ENCODE measurements at places on chromosomes 2 and 18.

- DNase-seq, result no peak
These were observed 48.4 kb downstream of the NEMP2 start for GRCh38 chr2:190486037-190486623.

- DNase-seq, result peak; percentile 54
These were observed 12.8 kb upstream of the GBX2 start for GRCh38 chr2:236180831-236181453.

- no peak for DNase-seq
These were observed 49.4 kb downstream of the PLEKHM3 start for GRCh38 chr2:207975921-207976320.

DNA sequence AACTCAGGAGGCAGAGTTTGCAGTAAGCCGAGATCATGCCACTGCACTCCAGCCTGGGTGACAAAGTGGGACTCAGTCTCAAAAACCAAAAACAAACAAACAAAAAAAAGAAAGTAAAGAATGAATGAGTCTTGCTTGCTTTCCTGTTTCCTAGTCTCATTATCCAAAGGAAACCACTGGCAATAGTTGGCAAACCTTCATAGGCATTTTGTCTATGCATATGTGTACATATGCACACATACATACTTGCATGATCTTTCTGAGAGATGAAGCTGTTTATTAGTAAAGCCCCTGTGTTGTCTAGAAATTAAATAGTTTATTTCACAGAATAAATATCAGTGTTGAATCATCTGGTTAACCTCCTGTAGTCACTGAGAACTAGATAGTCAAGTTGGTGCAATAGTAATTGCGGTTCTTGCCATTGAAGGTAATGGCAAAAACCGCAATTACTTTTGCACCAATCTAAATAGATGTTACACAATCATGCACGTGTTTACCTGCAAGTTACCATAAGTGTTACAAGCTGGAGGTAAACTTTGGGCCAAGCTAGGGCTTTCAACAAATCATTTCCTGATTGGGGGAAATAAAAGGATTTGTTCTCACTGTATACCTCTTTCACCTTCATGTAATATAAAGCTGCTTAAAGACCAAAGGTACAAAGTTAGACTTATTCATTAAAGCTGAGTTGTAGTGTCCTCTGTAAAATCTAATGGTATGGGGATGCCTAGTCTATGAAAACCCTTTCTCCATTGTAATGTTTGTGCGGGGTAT, 24.7 kb downstream of the SLC20A1 start:
- no peak for DNase-seq

DNA sequence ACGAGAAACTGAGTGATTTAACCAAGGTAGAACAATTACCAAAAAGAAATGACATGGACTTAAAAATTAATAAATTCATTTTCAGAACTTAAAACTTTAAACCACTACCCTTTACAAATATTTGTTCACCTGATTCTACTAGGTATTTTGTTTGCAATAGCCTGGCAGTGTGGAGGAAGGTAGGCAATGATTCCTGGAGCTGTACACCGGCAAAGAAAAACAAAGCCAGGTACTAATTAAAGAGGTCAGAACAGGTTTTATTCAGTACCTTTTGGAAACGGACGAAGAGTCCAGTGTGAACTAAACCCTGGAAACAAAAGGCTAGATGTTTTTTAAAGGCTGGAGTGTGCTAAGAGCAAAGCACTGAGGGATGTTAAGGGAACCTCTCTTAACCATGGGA, 561.3 kb upstream of the FSHR start:
- DNase-seq, result no peak

DNA sequence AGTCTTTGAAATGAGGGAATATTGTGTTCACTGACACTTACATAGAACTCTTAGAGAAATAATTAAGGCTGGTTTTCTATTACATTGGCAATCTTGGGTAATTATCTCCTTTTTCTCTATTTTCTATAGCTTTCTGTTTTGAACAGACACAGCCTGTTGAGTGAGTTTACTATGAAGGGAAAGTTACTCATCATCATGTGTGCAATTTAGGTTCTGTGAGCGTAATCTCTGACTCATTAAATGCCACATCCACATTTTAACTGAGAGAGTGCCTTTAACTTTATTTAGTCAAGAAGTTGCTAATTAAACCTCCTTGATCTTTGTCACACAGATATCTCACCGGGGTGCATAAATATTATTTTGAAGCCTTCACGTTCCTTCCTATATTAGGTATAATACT, 174.0 kb upstream of the SLC8A1 start:
- no peak for DNase-seq

DNA sequence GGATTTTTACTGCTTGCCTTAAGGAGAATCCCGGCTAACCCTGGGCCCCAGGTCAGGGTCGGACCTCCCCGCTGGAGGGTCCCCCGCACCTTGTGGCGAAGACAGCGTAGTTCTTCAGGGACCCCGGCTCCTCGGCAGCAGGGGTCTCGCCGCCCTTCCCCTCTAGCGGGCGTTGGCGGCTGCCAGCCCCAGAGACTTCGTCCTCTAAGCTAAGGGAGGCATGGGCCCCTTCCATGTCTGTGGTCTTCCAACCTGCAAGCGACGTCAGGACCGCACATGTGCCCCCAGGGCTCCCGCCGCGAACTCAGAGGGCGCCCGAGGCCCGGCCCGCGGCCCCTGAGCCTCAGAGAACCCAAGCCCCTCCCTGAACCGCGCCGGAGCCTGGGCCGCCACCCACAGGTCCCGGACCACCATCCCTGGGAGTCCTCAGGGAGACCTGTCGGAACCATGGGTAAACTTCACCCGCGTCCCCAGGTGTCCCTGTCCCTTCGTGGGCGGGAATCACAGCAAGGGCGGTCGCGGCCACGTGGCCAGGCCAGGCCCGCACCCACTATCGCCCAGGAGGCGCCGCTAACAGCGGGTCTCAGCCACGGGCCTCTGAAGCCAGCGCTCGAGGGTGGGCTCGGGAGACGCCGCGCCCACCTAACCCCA, 562 bp downstream of the ANKMY1 start:
- no peak for DNase-seq

GRCh38 chr2:184534986-184535385, 63.3 kb upstream of the ZNF804A start:
- DNase-seq, result no peak

DNA sequence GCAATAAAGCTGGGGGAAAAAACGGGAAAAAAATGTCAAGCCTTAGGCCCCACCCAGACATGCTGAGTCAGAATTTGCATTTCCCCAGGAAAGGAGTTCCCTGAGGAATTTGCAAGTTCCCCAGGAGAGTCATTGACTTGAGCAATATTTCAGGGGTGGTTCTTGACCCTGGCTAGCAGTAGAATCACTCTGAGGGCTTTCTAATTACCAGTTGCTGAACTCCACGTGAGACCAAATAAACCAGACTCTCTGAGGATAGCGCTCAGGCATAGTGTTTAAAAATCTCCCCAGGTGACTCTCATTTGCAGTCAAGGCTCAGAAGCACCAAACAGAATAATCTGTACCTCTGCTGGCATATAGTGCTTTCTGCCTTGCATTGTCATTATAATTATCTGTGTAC, 48.7 kb downstream of the C1QL2 start:
- DNase-seq, result no peak

DNA sequence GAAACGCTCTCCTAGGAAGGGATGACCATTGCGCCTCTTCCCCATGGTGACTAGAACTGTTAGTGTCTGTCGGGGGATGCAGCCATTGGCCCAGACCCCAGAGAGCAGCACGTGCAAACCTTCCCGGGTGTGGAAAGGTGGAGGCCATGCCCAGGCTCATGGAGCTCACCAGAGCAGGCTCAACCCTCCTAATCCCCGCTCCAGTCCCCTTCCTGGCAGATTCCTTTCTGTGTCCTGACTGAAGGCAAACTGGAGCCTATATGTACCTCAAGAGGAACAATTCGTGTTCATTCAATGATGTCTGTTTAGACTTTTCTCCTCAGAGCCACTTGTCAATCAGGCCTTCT, 94.4 kb downstream of the RHOB start:
- DNase-seq, result no peak

- DNase-seq, result no peak
These were observed 768.6 kb upstream of the HS6ST1 start for GRCh38 chr2:129087133-129087813.

GRCh38 chr2:60297296-60298005, 256.0 kb downstream of the BCL11A start:
- no peak for DNase-seq

- no peak for DNase-seq
These were observed 60.5 kb upstream of the TEX51 start for GRCh38 chr2:126837966-126838715.

- no peak for DNase-seq
These were observed 22.2 kb upstream of the MYO3B start for GRCh38 chr2:170155723-170156253.

GRCh38 chr2:77664491-77664890, 142.3 kb upstream of the LRRTM4 start:
- no peak for DNase-seq

DNA sequence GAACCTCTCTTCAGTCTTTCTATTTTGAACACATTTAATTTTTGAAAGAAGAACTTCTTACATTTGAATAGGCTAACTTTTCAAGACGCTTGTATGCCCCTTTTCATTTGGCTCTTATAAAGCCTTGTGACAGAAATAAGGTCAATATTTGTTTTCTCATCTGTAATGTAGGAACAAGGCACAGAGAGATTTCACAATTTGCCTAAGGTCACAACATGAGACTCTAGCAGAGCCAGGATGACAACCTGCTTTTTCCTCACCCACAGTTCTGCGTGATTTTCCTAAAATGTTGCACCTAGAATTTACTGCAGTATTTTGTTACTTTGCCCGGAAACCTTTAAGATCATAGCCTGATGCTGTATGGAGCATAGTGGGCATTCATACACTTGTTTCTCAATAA, 67.4 kb downstream of the TXNL1 start:
- no peak for DNase-seq

DNA sequence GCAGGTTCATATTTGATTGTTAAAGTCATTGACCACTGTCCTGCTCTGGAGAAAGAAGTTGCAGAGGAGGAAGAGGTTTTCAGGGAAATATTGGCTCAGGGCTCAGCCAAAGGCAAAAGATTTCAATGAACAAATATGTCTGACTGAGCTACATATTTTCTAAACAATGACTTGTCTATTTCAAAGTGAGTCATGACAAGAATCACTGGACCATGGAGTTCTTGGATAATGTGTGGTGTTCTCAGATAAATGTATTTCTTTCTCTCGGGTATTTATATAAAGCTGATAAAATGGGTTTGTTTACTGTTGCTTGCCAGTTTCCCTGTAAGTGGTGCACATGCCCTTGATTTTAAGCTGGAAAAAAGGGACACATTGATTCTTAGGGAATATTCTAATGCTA, 34.3 kb upstream of the RMP24 start:
- DNase-seq, result no peak

DNA sequence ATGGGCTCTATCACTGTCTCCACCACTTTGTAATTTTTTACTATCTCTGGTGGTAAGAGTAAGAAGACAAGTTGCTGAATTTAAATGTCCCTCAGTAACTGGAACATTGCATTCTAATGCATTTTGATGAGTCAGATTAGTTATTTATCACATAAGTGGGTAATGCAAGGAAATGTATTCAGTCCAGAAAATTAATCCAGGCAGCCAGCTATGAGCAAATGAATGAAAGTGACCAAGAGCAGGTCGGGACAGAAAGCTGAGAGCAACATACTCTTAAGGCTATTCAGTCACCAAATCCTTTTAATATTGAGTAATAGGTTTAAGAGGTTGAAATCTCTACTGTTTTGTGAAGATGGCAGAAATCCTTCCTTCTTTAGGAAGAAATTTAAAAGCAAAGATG, 265.5 kb upstream of the PARD3B start:
- DNase-seq, result no peak

DNA sequence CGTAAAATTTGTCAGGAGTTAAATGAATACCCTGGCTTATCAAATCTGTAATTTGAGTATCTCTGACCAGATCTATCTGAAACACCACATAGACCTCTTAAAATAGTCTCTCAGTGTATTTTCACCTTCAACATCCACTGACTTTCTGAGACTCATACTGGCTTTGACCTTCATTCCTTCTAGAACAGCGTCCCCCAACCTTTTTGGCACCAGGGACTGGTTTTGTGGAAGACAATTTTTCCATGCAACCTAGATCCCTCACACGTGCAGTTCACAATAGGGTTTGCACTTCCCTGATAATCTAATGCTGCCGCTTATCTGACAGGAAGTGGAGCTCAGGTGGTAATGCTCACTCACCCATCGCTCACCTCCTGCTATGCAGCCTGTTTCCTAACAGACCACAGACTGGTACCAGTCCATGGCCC, 3.2 kb downstream of the NBAS start:
- no peak for DNase-seq

DNA sequence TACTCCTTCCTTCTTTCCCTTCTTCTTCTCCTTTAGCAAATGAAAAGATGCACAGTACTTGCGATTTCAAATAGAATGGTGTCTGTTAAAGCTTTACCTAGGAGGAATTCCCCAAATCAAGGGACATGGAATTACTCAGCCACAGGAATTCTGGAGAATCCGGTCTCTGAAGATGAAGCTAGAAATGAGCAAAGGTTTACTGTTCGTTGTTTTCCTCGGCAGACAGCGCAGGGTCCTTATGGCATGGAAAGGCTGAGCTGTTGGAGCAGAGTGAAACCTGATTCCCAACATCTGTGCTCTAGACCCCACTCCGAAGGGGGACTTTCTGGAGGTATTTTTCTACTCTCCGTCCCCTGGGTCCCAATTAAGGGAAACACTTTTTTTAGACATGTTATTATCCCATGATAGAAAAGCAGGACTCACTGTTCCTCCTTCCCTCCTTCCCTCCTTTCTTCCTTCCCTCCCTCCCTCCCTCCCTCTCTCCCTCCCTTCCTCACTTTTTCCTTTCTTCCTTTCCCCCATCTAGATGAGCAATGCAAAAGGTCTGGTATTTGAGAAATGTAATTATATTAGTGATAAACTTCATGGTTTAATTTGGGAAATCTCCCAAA, 47.1 kb downstream of the CDCA7 start:
- DNase-seq, result no peak

DNA sequence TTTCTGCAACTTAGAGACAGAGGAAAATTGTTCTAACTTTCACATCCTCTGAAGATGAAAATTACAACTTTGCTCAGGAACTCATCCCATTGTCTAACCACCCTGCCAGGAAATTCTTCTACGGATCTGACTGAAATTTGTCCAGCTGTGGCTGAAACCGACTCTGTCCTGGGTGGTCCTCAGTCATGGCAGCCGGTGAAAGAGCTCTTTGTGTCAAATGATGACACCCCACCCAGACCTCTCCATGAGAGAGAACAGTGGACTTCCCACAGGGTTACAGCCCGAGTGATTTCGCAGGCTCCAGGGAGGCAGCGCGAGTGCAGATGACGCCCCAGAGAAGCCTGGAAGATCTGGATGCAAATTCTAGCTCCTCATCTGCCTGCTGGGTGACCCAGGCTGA, 65.1 kb upstream of the TRIB2 start:
- no peak for DNase-seq

- DNase-seq, result no peak
These were observed 17.3 kb upstream of the FEZ2 start for GRCh38 chr2:36615222-36615621.

GRCh38 chr2:53711271-53711780, 56.3 kb upstream of the CHAC2 start:
- no peak for DNase-seq

Data from activated CD4-positive, alpha-beta T cell treated with anti-CD3 and anti-CD28 coated beads, Interleukin-2, Interleukin-6, amounts not matched to agents 100 ng/mL and 50 ng/mL, durations not matched to agents 16 hours and 8 hours (primary cell).